ENCODE measurements at places on chromosomes 12 and 14. TPM values are rescaled to one million over a fixed set of nuclear protein-coding genes. Genes with fewer than 3 reads are reported as not detected.

- H3K27me3 ChIP-seq: no peaks in the 10 kb centered on the region
- no peaks in the 10 kb centered on the region for H3K36me3 ChIP-seq
- H3K4me3 ChIP-seq: no peak overlapping the region
- H3K27ac ChIP-seq: no peak overlapping the region
Measured at GRCh38 chr14:54169254-54169924, 212.8 kb upstream of the BMP4 start.

DNA sequence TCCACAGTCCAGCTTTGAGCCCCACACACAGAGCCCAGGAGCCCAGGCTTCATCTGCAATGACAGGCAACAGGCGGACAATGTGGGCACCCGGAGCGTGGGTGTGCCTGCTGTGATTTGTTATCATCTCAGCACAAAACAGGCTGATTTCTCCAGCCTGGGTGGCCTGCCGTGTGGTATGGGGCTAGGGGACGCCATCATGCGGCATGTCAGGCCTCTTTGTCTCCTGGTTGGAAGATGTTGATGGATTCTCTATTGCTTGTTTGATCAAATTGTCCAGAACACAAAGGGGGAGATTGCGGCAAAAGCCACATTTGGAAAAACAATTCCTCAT is 147.1 kb downstream of the KIF26A start:
- DNase-seq: no peak
- no peak overlapping the region for H3K27ac ChIP-seq
- H3K36me3 ChIP-seq: no peaks in the 10 kb centered on the region
- no peaks in the 10 kb centered on the region for H3K4me1 ChIP-seq
- no peak overlapping the region for H3K4me3 ChIP-seq
- H3K27me3 ChIP-seq: no peaks in the 10 kb centered on the region

The TPI1 gene
- total RNA-seq: 155 TPM

The TMEM119 gene
- 0.58 TPM for total RNA-seq

Data from CD4-positive, alpha-beta memory T cell (primary cell).